Kidney tubule cell (primary cell): ENCODE measurements at places on chromosomes 1 and 21.

DNA sequence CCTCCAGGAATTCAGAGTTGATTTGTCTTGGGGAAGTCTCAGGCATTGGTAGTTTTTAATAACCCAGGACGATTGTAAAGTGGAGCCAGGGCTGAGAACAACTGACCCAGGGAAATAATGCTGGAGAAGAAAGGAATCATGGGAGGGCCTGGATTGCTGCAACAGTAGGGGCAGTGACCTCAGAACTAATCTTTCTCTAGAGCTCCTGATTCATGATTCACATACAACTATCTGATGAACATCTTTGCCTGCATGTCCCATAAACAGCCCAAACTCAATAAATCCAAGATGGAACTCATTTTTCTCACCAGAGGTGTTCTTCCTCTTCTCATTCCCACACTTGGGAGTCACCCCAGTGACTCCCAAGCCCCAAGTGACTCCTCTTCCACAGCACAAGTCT is 8.1 kb upstream of the G0S2 start:
- no peak for DNase-seq

DNA sequence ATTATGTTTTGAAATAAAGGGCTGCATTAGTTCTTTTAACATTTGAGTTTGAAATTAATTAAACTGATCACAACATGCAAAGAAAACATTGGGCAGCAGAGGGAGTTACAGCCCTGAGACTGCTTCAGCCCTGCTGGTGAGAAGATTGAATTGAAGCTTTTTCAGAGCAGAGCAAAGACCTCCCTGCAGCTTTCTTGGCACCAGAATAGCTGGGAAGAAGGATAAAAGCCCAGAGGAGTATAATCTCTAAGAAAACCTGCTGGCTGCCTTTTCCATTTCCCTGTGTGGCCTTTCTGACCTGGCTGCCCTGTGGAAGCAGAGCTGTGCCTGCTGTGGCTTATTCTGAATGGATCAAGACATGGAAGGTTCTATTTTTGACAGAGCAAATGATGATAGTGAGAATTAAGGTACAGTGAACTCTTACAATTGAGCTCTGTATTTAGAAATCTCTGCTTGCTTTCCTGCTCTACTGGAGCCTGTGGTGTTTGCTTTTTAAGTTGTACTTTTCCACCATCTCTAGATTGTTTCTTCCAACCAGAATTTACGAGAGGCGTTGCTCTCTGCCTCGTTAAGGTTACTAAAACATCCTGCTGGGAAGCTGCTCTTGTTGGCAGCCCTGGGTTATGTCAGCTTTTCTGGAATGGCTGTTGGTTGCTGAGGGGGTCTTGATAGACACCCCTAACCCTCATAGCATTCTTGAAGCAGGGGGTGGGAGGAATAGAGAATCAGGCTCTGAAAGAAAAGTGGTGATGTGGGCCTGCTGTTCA is 9.9 kb downstream of the SNRPE start:
- peak; percentile 69 for DNase-seq

GRCh38 chr1:209886219-209886536 is 51.8 kb upstream of the SYT14 start:
- peak; percentile 29 for DNase-seq

DNA sequence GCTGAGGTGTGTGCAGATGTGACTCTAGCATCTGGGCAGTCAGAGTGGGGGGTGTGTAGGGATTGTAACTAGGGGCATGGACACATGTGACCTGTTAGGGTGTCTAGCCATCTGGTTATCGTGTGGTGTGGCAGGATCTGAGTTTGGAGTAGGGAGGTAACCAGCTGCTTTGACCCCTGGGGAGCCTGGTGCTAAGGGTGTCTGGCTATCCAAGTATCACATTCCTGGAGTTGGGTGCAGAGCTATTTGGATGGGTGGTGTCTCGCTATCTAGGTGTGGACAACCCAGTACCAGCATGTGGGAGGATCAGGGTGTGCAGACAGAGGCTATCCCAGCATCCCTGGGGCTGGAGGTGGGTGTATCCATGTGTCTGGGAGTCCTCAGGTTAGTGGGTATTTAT is 4.7 kb downstream of the PTPRU start:
- no peak for DNase-seq
